Ascending aorta (tissue), 2 donors: ENCODE measurements at places on chromosomes 1 and 21. TPM values are rescaled to one million over a fixed set of nuclear protein-coding genes. Genes with fewer than 3 reads are reported as not detected.
A peak's percentile ranks its signal among the peaks of the same experiment; 100 is the strongest.

The ENSA gene
- total RNA-seq: 138 TPM

GRCh38 chr1:208357644-208358507 is 113.7 kb upstream of the PLXNA2 start:
- no peak overlapping the region for H3K27ac ChIP-seq
- H3K36me3 ChIP-seq: no peaks in the 10 kb centered on the region
- no peaks in the 10 kb centered on the region for H3K27me3 ChIP-seq
- H3K4me3 ChIP-seq: no peak overlapping the region

The ZNF593OS gene
- total RNA-seq: not detected

The HSPB7 gene
- 191 TPM for total RNA-seq

DNA sequence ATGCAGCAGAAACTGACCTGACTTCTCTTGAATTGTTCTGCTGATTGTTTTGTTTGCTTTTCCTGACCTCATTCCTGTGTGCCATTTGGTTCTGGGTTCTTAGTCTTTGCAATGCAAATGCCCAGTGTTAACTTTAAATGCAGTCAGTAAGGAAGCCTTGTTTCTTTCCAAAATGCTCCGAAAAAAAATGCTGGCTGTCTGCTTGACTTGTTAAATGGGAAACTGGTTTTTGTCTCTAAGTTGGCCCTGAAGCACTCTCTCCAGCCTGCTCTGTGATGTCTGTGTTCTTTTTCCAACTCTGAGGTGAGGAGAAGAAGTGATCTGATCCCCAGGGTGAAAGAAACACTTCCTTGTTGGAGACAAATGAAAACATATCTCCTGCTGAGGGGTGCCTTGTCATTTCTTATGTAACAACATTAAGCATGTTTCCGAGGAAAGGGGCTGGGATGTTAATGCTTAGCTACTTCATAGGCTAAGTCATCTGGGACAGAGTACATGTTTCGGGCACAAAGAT is 256.3 kb upstream of the ADGRL4 start:
- no peak for DNase-seq
- H3K4me3 ChIP-seq: no peak overlapping the region
- no peaks in the 10 kb centered on the region for H3K27me3 ChIP-seq
- H3K36me3 ChIP-seq: no peaks in the 10 kb centered on the region

DNA sequence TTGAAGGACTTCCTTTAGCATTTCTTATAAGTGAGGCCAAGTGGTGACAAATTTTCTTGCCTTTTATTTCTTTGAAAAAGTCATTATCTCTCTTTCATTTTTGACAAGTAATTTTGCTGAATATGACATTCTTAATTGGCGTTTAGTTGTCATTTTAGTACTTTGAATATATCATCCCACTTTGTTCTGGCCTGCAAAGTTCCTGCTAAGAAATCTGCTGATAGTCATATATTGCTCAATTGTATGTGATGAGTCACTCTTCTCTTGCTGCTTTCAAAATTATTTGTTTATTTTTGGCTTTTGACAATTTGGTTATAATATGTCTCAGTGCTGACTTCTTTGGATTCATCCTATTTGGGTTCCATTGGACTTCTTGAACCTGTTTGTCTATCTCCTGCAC is 312.6 kb downstream of the DUSP10 start:
- H3K27ac ChIP-seq: no peak overlapping the region
- no peak for DNase-seq
- H3K4me1 ChIP-seq: no peaks in the 10 kb centered on the region
- no peak overlapping the region for H3K4me3 ChIP-seq
- no peaks in the 10 kb centered on the region for H3K36me3 ChIP-seq

DNA sequence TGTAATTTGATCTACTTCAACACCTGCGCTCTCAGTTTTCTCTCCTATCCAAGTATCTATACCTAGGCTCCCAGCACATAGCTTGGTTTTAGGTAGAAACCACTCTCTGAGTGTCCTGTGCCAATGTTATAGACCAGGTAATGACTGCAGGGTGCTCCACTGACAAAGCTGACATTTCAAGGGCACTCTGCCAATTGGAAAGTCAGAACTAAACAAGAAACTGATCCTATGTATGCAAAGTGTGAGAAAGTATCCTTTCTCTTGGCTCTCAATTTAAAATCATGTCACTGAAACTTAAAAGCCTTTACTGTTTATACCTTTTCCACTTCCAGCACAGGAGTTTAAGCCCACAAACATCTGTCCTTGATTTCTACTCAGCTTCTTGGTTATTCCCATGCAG is 45.0 kb upstream of the AIM2 start:
- DNase-seq: no peak
- H3K27me3 ChIP-seq: no peaks in the 10 kb centered on the region
- no peak overlapping the region for H3K4me3 ChIP-seq
- H3K27ac ChIP-seq: no peak overlapping the region
- no peaks in the 10 kb centered on the region for H3K4me1 ChIP-seq

- H3K36me3 ChIP-seq: no peaks in the 10 kb centered on the region
- no peaks in the 10 kb centered on the region for H3K27me3 ChIP-seq
- no peak overlapping the region for H3K27ac ChIP-seq
Observed at GRCh38 chr1:178713259-178713658, 11.8 kb upstream of the RALGPS2 start.

DNA sequence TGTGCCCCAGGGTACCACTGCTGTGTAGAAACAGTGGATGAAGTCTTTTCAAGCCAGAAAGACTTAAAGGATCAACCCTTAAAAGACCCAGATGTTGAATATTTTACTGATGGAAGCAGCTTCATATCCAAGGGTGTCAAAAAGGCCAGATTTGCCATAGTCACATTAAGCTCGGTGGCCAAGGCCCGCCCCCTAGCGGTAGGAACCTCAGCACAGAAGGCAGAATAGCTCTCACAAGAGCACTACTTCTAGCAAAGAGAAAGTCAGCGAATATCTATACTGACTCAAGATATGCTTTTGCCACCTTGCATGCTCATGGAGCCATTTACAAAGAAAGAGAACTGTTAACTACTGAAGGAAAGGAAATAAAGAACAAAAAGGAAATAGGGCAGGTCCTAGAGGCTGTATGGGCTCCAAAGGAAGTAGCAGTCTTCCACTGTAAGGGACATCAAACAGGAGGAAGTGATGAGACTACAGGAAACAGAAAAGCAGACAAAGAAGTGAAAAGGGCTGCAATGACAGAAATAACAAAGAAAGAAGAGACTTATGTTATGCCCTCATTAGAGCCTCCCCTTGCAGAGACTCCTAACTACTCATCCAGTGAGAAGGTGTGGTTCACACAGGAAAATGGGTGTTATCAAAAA is 90.5 kb downstream of the LIPI start:
- H3K27me3 ChIP-seq: no peaks in the 10 kb centered on the region
- no peaks in the 10 kb centered on the region for H3K36me3 ChIP-seq
- no peak overlapping the region for H3K27ac ChIP-seq
- no peak for DNase-seq

The FOXO6 gene
- total RNA-seq: 5.7 TPM

DNA sequence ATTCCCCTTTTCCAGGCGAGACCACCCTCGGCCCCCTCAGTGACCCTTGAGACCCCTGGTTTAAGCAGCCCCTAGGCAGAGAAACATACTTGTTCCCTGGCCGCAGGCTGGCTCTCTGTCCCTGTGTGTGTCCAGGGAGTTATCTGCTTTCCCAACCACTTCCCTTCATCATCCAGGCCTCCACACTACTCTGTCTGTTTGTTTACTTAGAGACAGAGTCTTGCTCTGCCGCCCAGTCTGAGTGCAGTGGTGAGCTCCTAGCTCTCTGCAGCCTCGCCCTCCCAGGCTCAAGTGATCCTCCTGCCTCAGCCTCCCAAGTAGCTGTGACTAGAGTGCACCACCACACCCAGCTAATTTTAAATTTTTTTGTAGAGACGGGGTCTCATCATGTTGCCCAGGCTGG is 5.8 kb upstream of the VWA1 start:
- no peaks in the 10 kb centered on the region for H3K36me3 ChIP-seq
- no peak for DNase-seq
- H3K27me3 ChIP-seq: no peaks in the 10 kb centered on the region
- H3K27ac ChIP-seq: peak overlapping the region; percentile 82

DNA sequence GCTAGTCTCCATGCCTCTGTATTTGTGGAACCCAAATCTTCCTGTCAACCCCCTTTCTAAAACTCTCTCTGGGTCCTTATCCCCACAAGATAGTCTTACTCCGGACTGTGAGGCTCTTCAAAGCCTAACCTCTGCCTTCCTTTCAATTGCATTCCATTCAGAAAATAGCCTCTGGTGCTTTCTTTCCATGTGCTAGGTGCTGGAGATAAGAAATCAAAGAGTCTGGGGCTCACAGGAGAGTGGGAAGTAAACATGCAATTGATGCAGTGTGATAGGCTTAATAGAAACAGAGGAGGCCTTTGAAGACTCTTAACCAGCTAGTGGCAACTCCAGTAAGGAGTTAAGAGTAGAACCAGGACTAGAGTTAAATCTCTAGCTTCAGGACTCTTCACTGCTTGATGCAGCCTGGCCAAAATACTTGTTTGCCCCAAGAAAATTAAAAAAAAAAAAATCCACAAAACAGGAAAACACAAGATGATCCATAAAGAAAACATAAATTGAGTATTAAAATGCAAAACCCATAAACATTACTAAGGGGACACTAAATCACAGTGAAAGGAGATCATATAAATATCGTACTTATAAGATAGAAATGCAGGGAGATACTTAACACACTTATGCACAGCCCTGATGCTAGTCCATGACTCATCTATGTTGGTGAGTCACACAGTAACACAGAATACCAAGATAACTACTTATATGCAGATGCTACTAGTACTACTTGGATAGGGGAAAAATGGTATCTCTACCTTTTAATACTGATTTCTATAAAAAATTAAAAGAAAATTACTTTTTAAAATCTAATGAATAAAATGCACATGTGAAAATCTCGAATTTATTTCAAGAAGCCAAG is 341.5 kb downstream of the KCNH1 start:
- H3K4me1 ChIP-seq: no peaks in the 10 kb centered on the region
- no peak for DNase-seq
- no peak overlapping the region for H3K4me3 ChIP-seq
- H3K27me3 ChIP-seq: no peaks in the 10 kb centered on the region
- H3K36me3 ChIP-seq: no peaks in the 10 kb centered on the region

- H3K4me1 ChIP-seq: no peaks in the 10 kb centered on the region
- no peaks in the 10 kb centered on the region for H3K27me3 ChIP-seq
- no peak overlapping the region for H3K27ac ChIP-seq
- no peak overlapping the region for H3K4me3 ChIP-seq
Observed at GRCh38 chr21:15444118-15444960, 285.4 kb upstream of the USP25 start.

DNA sequence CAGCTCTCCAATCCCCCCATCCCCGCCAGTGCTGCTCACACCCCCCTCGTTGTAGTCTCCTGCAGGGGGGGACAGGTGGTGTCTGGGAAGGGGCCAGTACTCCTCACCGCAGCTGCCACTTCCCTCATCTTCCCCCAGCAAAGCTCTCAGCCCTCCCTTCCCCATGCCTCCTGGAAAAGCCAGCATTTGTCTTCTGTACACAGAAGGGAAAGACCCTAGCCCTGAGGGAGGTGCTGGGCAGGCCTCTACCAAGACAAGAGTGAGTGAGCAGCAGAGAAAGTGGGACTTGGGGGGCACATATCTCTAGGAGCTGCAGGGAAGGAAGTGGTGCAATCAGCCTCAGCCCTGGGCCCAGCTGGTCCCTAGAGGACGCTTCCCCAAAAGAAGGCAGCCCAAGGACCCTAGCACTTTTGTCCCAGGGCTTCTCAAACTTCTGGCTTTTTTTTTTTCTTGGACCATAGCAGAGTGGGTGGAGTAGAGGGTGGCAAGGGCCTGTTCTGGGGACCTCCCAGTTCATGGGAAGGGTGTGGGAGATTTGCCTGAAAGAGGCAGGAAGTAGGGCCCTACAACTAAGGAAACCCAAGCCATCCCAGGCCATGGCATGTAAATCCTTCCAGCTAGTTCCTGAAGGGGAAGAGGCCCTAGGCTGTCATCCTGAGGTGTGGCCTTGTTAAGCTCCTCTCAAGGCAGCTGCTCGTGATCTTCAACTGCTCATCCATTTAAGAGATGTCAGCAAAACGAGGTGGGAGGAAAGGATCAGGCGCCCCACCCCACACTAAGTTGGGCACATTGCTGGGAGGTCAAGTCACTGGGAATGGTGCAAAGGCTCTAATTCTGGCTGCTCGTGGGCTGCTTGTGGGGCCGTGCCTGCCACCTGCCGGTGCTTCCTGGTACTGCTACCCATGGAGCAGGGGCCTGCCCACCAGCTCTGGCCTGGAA is 12.6 kb downstream of the ZC3H12A start:
- peaks cover 42% of the 10 kb centered on the region for H3K36me3 ChIP-seq
- no peak for DNase-seq
- peaks cover 33% of the 10 kb centered on the region for H3K4me1 ChIP-seq
- no peak overlapping the region for H3K4me3 ChIP-seq
- peak overlapping the region; percentile 89 for H3K27ac ChIP-seq

The AMPD1 gene
- not detected for total RNA-seq

GRCh38 chr1:90925928-90926869 is 95.6 kb downstream of the ZNF644 start:
- peaks cover 14% of the 10 kb centered on the region for H3K4me1 ChIP-seq
- no peak overlapping the region for H3K27ac ChIP-seq
- DNase-seq: no peak
- H3K27me3 ChIP-seq: no peaks in the 10 kb centered on the region
- no peaks in the 10 kb centered on the region for H3K36me3 ChIP-seq

DNA sequence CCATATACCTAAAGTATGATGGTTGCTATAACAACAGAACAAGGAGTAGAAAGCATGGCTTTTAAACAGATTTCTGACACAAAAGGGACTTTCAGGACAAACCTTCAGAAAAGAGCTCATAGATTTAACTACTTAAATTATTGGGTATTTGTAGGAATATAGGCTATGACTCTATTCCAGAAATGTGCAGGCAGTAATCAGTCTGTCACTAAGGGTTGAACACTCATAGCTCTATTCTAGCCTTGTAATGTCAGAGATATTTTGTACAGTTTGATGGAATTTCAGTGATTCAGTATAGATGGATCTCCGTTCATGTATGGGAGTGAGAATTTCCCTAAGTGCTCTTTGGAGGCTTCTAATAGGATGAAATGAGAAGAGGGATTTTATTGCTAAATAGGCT is 82.8 kb downstream of the EXTL2 start:
- no peak overlapping the region for H3K4me3 ChIP-seq
- H3K27me3 ChIP-seq: no peaks in the 10 kb centered on the region
- DNase-seq: no peak
- no peak overlapping the region for H3K27ac ChIP-seq
- no peaks in the 10 kb centered on the region for H3K36me3 ChIP-seq

DNA sequence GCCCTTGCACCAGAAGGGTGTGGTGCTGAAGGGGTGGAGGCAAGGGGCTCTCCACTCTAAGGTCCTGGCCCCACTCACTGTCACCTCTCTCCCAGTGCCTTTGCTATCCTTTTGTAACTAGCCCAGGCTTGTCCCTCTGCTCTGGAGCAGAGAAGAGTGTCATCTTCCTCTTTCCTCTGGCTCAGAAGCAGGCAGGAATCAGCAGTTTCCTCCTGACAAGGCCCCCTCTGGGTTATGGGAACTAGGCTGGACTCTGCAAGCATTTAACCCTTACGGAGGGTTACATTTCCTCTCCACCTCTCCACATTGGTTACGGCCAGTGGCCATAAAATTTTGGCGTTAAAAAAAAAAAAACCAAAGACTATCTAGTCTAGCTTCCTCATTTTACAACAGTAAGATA is 30.4 kb downstream of the PLXNA2 start:
- peaks cover 38% of the 10 kb centered on the region for H3K36me3 ChIP-seq
- H3K4me1 ChIP-seq: peaks cover 19% of the 10 kb centered on the region
- no peaks in the 10 kb centered on the region for H3K27me3 ChIP-seq
- DNase-seq: no peak

The GPR157 gene
- 7.1 TPM for total RNA-seq

The TNFRSF8 gene
- 22.8 TPM for total RNA-seq
